ENCODE measurements at places on chromosomes 2 and 18.

DNA sequence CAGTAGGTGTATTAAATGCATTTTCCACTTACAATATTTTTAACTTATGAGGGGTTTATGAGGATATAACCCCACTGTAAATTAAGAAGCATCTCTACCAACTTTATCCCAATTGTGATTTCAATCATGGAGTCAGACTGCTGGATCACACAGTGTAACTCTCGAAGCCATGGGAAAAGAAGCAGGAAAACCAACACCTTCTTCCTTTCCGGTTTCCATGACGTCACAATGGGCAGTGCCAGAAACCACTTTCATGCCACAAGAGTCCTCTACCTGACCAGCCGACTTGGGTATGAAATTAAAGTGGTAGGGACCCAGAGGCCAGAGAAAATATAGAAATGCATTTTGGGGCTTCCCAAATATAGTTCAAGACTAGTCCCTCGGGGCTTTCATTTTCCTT lies 4.2 kb downstream of the RNF152 start:
- DNase-seq = no peak

- no peak for DNase-seq
Observed at GRCh38 chr18:62496262-62496661, 26.6 kb upstream of the ZCCHC2 start.

DNA sequence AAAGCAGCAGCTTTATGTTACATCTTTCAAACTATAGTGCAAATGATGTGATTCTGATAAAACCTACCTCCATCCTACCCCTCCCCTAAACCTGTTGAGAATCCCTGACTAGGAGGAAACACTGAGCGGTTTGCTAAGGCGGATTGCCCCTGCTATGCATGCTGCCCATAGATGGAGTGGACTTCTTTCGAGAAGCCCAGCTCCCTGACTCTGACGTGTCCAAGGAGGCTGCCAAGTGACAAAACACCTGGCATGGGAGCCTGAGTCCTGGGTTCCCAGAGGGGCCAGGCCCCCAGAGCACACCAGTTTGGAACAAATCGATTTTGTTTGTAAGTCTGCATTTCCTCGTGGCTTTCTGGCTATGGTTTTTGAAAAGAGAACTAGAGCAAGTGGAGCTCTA lies 1.4 kb upstream of the UXS1 start:
- DNase-seq = no peak

DNA sequence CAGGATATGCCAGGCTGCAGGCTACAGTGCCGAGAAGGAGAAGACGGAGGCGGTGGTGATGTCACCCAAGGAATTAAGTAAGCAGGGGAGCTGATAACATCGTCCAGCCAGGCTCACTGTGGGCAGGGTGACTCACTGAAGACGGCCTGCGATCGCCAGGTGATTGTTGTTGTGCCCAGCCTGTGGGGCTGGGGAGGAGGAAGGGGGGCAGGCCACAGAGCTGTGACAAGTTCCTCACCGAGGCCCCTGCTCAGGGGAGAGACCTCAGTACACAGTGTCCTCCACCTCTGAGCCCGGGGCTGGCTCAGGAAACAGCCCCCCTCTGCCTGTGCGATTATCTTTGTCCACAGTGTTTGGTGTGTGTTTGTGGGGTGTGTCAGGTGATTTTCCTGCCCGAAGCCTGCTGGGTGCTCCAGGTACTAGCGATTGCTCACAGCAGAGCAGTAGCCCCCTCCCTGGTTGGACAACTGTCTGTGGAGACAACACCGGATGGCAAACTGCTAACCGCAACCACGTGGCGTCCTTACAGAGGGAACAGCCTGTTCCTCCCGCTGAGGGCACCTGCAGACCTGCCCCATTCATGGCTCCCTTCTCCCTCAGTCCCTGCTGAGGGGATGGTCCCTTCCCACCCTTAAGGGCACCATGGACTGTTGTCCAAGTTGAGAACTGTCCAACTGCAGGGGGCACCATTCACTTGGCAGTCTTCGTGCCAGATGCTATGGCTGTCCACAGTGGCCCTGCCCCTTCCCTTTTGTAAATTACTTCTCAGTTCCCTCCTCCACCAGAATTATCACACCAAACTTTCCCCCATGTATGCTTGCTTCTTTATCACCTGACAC lies 95.1 kb downstream of the ZFP36L2 start:
- DNase-seq = no peak

DNA sequence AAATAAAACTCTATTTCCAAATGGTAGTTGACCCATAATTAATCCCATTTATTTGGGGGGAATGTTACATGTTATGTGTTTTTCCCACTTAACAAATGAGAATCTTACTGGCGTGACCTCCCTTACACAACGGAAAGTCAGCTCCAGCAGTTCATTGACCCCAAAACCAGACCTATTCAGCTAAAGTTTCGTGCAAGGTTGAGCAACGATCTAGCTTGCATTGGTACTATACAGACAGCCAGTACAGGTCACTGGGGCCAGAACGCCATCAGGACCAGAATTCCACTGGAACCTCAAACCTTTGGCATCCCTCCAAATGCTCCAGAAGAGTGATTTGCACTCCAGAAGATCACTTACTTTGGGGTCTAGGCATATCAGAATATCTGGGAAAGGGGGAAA lies 6.8 kb upstream of the CTAGE1 start:
- no peak for DNase-seq

GRCh38 chr18:74147491-74147778 lies 199 bp downstream of the FBXO15 start:
- no peak for DNase-seq

GRCh38 chr2:232835687-232836208 lies 34.3 kb upstream of the SNORC start:
- DNase-seq = no peak
